ENCODE measurements at places on chromosomes 7 and 10.

DNA sequence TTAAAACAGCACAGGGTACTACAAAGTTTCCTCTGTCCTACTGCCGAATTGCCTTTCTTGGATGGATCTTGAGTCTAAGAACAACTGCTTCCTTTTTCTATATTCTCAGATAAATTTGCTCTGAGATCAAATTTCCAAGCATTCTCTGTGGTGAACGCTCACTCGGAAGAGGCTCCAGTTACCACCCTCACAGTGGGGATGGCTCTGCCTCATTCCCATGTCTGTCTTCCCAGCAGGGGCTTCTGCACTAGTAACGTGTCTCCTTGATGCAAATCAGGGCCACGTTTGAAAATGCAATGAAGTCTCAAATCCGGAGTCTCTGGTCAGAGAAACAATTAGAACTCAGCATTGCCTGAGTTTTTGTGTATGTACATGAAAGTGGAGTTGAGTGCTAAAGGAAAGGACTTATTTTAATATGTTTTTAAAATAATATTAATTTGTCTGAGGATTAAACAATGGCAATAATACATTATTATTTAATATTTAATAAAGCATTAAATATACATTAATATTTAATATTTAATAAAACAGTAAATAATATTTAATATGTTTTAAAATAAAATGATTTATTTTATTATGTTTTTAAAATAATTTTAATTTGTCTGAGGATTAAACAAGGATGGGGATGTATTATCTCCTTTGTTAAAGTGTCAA, 61.8 kb downstream of the INHBA start:
- DNase-seq = no peak

GRCh38 chr10:8396675-8397074, 342.2 kb downstream of the GATA3 start:
- peak; percentile 28 for DNase-seq

- peak; percentile 44 for DNase-seq
Measured at GRCh38 chr10:67837541-67838314, at the start of gene DNAJC12. TSS of gene DNAJC12 (minus strand) at chr10:67838188. CDS start at chr10:67838011, 177 bp downstream.

- no peak for DNase-seq
Measured at GRCh38 chr7:159030490-159031134, 114.1 kb downstream of the VIPR2 start.

DNA sequence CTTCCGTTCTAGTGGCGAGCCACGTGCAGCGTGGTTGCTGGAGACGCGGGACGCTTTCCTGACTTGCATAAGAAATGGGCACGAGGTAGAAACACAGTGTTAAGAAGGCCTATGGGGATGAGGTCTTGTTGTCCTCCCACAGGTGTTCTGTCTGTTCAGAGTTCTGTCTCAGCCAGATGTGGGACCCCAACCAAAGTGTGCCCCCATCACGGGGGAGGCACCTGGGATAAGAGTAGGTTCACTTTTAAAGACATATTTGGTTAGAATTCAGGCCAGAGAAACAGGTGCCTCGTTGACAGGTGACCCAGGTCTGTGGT, 56.0 kb upstream of the PITRM1 start:
- no peak for DNase-seq

DNA sequence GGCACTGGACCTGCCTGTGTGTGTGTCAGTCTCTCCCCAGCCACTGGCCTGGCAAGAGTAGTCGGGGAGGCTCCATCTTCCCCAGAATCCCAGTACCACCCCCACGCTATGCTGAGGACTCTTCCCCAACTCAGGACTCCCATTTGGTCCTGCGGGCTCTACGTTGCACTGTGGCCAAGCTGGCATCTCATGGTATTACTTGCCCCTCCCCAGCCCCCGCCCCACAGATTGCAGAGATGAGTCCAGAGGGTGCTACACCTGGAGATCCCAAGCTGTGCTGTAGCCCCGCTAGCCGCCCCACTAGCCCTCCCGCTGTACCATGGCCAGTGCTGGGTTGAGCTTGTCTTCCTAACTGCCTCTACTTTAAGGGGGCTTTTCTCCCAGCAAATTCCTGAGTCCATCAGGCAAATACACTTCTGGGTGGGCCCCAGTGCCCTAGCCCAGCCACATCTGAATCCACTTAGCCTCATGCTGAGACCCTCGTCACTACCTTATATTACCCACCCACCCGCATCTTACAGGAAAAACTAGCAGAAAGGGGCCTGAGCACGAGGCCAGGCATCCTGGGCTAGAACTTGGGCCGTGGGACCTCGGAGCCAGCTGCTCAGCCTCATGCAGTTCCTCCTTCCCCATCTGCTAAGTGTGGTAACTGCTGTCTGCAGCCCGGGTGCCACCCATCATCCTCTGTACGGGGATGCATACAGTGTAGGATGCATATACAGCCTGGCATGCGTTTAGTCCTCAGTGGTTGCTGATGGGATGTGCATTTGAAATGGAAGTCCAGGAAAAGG, 65.8 kb upstream of the CACUL1 start:
- DNase-seq = no peak

- DNase-seq = no peak
Measured at GRCh38 chr10:133281084-133281483, 4.4 kb upstream of the ADAM8 start.

- DNase-seq = no peak
Measured at GRCh38 chr7:113282875-113283274, 164.5 kb upstream of the SMIM30 start.

- DNase-seq = no peak
Measured at GRCh38 chr10:34858003-34858402, 42.9 kb upstream of the PARD3 start.

DNA sequence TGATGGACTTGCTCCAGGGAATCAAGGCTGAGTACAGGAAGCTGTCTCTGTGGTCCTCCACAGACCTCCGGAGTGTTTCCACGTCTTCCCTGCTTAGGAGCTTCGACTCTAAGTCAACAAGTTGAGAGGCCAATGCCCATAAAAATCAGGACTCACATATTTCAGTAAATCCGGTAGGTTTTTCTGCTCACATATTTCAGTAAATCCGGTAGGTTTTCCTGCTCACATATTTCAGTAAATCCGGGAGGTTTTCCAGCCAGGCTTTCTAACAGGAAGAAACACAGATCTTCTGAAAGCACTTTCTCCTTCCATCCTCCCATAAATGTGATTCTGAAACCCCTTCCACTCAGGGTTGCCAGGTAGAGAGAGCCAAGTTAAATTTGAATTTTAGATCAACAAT, 340.1 kb upstream of the SHH start:
- no peak for DNase-seq

DNA sequence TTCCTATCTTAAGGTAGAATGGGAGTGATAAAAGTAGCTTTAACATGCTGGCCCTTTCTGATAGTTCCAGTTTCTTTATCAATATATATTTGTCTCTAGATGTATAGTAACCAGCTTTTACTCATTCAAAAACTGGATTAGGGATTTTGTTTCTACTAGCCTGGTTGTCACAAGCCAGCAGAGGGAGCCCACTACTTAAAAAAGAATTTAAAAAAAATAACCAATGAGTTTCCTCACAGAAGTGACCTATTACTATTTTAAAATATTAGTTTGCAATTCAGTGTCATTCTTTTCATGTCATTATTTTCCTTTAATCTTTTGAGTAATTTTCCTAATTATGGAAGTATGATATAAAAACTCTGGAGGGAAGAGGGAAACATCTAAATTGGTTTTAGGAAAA, 142.1 kb downstream of the PHTF2 start:
- peak; percentile 28 for DNase-seq

- DNase-seq = no peak
Measured at GRCh38 chr7:23205909-23206767, 24.3 kb downstream of the NUP42 start.

DNA sequence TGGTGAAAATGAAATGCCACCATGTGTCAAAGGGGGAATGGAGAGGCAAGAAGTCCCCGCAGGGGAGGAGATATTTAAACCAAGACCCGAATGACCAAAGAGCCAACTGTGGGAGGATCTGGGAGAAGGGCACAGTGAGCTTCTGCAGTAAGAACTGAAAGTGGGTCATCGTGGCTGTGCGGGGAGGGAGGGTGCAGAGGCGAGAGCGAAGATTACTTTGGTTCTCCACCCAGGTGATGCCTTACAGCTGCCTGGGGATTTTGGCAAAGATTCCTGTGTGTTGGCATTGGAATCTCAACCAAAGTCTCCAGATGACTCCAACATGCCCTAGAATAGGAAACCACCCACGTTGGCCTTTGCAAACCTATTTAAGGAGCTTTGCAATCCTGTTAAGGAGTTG, 44.2 kb upstream of the ADAM12 start:
- DNase-seq = no peak

- DNase-seq = no peak
Measured at GRCh38 chr7:157019718-157020451, 9.4 kb upstream of the MNX1 start.

- no peak for DNase-seq
Measured at GRCh38 chr10:36042135-36042534, 400.0 kb upstream of the FZD8 start.

DNA sequence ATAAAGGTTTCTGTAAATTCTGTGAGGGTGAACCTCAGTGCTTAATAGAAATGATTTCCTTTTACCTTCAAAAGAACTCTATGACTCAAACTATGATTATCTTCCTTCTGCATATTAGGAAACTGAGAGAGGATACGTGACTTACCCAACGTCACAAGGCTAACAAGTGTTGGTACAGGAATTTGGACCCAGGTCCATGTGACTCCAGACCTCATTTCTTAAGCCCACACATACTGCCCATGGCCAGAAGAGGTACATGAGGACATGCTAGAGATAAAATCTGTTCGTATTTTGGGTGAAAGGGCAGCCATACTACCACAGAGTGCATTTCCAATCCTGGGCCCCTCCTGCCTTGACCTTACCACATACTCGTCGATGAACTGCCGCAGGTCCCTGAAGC, 61.5 kb upstream of the TM9SF3 start:
- no peak for DNase-seq

GRCh38 chr10:95655571-95656290, 780 bp downstream of the ALDH18A1 start:
- DNase-seq = peak; percentile 30

- DNase-seq = no peak
Measured at GRCh38 chr7:158022601-158023000, 565.0 kb downstream of the PTPRN2 start.

- no peak for DNase-seq
Measured at GRCh38 chr7:77181015-77181595, 18.5 kb downstream of the FGL2 start.

- peak; percentile 26 for DNase-seq
Measured at GRCh38 chr10:23439452-23439960, 631 bp downstream of the OTUD1 start.

DNA sequence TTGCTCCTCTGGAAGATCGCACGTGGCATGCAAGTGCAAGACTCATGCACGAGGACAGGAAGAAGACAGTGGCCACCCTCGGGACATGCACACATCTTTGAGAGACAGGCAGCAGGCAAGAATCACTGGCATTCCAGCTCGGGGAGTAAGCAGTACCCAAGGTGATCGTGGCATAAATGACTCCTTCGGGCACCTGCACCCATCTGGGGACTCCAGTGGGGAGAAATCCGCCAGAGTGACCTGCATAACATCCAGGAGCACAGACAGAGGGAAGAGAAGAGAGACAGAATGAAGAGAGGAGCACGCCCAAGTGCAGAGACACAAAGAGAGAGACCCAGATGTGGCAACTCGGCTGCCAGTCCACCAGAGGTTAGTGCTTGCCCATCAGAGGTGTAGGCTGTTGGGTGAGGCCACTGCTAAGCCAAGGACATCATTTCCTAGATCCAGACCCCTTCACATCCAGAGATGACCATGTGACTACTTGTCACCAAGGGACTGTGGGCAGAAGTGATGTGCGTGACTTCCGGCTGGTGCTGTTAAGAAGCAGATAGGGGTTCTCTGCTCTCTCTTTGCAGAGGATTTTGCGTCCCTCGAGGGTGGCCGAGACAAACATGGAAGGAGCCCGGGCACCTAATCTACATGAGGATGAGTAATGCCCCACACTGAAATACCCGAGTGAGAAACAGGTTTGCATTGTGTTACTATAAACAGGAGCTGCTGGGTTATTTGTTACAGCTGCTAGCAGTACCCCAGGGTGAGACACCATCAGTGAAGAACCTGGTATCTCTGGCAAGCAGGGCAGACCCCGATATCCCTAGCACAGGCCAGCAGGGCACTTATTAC, 80.6 kb downstream of the VWA2 start:
- no peak for DNase-seq

- no peak for DNase-seq
Measured at GRCh38 chr10:118903691-118904090, 125.8 kb upstream of the NANOS1 start.

GRCh38 chr10:76309741-76310587, 878.5 kb downstream of the LRMDA start:
- peak; percentile 69 for DNase-seq

GRCh38 chr7:47508389-47509380, 73.2 kb downstream of the TNS3 start:
- peak; percentile 26 for DNase-seq

- no peak for DNase-seq
Measured at GRCh38 chr7:66597461-66597860, 31.2 kb upstream of the KCTD7 start.

DNA sequence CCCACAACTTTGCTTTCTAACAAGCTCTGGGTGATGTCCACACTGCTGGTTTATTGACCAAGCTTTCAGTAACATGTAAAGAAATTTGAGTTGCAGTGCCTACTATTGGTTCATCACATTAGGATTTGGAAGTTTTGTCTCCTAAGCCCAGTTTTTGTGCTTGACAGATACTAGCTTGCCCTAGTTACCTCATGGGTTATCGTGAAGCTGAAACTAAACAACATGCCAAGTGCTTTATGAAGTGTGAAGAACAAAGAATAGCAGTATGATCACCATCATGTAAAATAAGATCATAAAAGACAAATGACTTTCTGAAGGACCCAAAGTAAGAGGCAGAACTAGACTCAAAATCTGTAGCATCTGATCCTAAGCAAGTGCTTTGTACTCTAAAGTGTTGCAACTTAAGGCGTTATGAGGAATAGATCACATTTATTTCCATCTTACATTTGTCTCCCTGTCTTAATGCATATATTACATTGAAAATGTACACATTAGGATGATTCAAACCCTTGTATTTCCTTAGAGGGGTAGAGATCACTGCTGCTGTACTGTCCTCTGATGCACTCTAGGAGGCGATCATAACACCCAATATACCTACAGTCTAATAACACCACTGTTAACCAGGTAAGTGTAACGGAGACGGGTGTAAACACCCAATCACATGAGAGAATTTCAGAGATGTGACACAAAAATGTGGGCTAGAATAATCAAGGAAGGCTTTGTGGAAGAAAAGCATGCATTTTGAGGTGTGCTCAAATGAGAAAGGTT, 71.3 kb downstream of the NRCAM start:
- DNase-seq = no peak

DNA sequence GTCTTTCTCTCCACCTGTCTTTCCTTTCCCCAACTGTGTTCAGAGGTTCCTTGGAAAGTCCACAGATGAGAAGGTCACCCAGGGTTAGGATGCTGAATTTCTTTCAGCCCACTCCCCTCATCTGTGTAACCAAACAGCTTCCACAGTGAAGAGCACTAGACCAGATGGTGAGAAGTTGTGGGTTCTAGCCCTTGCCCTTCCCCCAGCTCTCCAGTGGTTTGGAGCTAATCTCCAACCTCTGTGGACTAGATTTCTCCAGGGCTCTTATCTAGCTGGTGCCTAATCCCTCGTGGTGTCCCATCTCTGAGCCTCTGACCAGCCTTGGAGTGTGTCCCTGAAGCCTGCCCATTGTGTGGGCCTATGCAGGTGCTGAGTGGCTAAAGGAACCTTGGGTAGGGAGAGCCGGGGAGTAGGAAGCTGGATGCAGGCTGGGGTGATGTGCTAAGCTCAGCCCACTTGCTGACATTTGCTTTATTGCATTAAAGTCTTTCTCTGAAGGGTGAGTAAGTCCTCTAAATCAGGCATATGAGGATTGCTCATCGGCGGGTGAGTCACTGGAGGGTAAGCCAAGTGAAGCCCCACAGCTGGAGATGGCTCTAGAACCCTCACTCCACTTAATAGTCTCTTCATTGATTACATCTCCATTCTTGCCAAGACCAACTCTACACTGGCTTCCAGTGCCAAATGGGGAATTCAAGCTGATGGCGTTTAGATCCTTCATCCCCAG, 14.9 kb downstream of the DUSP5 start:
- DNase-seq = peak; percentile 94

All from EL (cell line).